Stimulated activated CD8-positive, alpha-beta memory T cell treated with anti-CD3 and anti-CD28 coated beads, Interleukin-2, amount 100 ng/mL, for 1 hour (primary cell): ENCODE measurements at places on chromosomes 3 and 15.

- DNase-seq, result no peak
These were observed 363.3 kb upstream of the THRB start for GRCh38 chr3:24857945-24858344.

DNA sequence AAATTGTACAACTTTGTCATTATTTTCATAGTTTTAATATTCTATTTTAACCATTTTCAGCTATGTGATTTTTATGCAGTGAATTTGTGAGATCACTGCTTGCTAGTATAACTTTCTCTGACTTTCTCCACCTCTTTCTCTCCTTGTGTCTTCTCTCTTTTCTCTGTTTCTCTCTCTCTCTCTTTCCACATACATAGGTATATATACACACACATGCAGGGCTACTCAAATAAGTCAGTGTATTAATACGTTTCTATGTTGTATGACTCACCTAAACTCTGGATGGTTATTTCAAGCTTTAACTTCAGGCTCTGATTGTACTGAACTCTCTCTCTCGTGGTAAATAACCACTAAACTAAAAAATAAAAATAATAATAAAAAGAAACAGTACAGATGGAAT is 1389.3 kb upstream of the ALCAM start:
- DNase-seq, result no peak

- DNase-seq, result no peak
These were observed 42.8 kb downstream of the MYO5C start for GRCh38 chr15:52252781-52253180.

- no peak for DNase-seq
These were observed 898.7 kb downstream of the NSUN3 start for GRCh38 chr3:94961423-94962100.

- no peak for DNase-seq
These were observed 369.5 kb downstream of the FOXP1 start for GRCh38 chr3:71214016-71214415.

DNA sequence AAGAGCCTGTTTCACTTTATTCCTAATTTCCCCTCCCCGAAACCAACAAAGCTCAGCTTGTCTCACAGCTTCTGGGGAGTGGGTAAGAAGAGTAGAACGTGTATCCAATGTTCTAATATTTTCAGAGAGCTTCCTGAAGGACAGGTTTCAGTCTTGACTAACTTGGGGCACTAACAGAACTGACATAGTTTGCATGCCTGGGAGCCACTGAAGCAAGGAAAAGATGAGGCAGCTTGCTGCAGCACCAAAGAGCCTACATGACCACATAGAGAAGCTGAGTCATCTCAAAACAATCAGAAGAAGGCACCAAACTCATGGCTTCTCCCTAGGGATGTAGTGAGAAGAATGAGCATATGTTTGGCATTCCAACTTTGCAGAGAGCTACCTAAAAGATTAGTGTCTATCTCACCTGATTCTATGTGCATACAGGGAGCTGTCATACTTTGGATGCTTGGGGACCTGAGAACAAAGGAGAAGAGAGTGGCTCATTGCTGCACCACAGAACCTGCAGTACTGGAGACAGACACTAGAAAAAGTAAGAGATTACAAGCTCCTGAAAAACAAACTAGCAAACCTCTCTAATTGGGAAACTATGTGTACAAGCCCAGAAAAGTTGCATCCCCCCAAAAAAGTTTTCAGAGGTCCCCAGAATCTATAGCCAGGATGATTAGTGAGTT is 86.9 kb downstream of the DCLK3 start:
- DNase-seq, result no peak
